Kidney (tissue), 22 donors: ENCODE measurements at places on chromosomes 6 and 20.

DNA sequence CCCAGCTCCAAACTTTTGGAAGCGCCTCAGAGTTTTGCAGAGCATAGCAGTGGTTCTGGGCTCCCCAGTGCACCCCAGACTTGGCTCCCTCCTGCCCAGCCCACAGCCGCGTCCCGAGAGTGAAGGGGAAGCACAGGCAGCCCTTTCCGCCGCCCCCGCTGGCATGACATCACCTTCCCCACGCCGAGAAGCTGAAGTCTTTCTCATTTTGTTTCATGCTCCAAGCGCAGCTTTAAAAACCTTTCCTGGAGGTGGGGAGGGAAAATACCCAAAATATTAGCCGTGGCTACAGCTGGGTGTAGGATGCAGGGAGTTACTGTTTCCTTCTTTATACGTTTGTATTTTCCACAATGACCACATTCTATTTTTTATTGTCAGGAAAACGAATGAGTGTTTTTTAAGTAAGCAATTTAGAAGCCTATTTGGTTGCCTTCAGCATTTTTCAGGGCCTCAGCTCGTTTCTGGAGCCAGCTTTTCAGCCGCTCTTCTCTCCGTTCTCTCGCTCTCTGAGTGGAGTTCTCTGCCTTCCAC, 72.9 kb downstream of the SNX5 start:
- DNase-seq, result peak; percentile 68

DNA sequence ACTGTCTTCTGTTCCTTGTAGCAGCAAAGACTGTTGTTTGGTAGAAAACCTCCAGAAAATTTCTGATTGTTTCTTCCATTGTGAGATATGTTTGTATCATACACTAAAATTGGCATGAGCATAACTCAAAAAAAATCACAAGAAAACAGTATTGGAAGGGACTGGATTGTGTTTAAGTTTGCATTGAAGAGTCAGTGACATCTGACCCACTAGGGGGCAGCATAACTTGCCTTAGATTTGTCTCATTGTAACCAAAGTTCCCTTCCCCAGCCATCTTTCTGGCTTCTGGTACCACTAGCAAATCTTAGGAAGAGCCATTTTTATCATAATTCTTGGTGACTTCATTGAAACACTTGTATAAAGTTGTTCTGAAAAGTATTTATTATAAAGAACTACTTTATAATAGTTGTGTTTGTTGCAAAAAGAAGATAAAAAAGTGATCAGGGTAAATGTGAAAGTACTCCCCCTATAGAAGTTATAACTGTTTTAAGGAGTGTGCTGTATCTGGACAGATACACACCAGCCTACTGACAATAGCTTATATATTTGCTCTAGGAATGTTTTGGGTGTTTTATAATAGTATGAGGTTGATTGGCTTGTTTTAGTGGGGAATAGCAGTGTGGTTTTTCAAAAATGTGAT, 7.7 kb downstream of the CSTF1 start:
- peak; percentile 60 for DNase-seq

DNA sequence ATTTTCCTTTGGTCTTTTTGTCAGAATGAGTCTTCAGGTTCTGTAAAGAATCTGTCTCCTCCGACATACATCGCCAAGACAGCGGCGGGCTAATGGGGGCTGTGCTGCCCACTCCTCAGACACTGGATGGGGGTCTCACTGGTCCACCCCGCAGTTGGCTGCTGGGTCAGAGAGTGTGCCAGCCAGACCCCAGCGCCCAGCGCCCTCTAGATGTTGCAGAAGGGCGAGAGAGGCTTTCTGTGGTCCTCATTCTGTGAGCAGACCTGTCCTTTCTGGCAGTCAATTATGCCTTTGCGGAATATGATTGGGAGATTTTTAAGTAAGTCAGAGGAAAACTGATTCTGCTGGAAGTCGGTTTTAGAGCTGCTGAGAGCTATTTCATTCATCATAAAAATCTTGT, 7.8 kb upstream of the CCR6 start:
- no peak for DNase-seq

DNA sequence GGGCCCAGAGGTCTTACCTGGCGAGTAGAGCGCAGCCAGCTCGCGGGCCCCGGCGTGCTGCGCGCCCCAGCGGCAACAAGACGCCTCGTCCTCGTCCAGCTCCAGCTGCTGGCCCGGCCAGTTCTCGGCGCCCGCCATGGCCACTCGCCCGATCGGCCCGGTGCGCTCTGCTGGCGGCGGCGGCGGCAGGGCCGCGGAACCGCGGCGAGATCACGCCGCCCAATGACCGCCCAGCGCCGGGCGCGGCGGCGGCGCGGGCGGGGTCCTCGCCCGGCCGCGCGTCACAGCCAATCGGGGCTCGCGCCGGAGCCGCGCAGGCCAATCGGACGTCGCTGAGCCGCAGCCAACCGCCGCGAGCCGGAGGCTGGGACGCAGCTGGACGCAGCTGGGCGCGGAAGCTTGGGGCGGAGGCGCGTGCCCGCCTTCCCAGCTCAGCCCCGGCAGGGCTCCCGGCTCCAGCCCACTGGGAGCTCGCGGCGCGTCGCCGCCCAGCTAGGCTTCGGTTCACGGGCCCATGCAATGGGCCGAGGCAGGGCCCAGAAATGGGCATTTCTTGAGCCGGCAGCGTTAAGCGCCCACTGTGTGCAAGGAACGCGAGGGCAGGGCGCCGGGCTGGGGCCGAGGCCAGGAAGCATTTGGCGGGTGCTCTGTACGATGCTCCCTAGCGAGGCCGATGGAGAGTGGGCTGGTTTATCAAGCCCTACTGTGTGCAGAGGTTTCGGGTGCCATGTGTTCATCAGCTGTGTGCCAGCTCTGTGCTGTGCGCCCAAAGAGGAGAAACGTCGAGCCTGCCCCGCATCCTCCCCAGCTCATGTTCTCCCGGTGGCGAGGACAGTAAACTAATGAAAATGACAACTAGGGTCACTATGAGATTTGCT, at the start of gene PEDS1:
Gene PEDS1, minus strand, starts transcription at position 224 of the 878 bp plus-strand sequence. Its CDS starts 86 bp downstream, at position 138.
- DNase-seq, result peak; percentile 95

DNA sequence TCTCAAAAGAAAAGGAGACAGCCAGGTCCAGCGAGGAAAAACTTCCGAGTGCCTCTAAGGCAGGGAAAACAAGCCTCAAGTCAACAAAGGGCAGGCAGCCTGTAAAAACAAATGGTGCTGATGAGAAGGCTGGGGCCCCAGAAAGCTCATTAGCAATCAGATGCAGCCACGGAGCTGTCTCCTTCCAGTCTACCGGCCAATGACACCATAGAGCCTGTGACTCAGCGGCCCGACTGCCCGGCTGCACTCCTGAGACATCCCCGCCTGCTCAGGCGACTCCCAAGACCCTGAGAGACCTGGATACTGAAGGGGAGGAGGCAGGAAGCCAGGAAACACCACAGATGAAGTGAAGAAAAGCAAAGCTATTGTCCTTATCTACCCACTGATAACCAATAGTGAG, 120.1 kb upstream of the HDDC2 start:
- DNase-seq, result peak; percentile 50

DNA sequence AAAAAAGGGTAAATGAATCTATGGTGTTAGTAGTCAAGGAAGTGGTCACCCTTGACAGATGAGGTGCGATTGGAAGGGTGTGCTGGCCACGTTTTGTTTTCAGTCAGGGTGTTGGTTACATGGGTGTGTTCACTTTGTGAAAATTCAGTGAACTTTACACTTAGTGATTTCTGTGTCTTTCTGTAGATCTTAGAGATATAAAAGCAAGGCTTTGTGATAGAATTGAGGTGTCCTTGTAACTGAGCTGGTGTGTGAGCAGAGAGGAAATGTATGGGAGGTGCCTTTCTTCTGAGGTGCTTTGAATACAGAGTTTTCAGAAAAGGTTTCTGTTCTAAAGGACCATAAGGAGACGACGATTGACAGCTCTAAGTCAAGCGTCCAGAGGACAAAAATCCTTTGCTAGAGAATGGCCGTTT, 90.5 kb downstream of the SAMD3 start:
- DNase-seq, result no peak

- no peak for DNase-seq
These were observed 175.4 kb downstream of the UTRN start for GRCh38 chr6:144460327-144461095.

DNA sequence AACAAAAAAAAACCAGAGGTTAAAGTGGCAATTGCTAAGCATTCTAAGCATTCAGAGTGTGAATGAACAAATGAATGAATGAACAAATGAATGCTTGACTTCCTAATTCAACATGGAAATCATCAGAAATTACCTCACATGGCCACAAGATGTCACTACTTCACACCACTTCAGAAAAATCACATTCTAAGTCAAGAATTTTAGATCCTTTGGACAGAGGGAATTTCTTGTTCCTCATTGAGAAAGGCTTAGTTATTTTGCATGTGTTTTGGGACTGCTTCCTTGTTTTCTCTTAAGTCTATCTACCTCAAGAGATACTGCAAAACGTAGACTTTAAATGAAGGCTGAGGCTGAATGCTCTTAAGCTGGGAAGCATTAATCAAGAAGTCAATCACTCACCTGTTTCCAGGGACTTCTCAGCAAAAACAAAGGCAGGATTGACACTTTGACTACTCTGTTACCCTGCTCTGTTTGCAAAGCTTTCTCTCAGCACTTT, 120.2 kb downstream of the MBOAT1 start:
- peak; percentile 85 for DNase-seq

- no peak for DNase-seq
These were observed 26.8 kb downstream of the ZBTB9 start for GRCh38 chr6:33481192-33481591.

- no peak for DNase-seq
These were observed 108.5 kb upstream of the PRND start for GRCh38 chr20:4613184-4613583.

DNA sequence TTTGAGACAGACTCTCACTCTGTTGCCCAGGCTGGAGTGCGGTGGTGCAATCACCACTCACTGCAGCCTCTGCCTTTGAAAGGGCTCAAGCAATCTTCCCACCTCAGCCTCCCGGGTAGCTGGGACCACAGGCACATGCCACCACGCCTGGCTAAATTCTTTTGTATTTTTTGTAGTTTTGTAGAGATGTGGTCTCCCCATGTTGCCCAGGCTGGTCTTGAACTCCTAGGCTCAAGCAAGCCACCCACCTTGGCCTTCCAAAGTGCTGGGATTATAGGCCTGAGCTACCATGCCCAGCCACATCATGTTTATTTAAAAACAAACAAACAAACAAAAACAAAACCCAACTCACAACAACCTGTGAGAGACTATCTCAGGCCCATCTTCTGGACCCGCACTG, 29.7 kb upstream of the APCDD1L start:
- DNase-seq, result no peak

DNA sequence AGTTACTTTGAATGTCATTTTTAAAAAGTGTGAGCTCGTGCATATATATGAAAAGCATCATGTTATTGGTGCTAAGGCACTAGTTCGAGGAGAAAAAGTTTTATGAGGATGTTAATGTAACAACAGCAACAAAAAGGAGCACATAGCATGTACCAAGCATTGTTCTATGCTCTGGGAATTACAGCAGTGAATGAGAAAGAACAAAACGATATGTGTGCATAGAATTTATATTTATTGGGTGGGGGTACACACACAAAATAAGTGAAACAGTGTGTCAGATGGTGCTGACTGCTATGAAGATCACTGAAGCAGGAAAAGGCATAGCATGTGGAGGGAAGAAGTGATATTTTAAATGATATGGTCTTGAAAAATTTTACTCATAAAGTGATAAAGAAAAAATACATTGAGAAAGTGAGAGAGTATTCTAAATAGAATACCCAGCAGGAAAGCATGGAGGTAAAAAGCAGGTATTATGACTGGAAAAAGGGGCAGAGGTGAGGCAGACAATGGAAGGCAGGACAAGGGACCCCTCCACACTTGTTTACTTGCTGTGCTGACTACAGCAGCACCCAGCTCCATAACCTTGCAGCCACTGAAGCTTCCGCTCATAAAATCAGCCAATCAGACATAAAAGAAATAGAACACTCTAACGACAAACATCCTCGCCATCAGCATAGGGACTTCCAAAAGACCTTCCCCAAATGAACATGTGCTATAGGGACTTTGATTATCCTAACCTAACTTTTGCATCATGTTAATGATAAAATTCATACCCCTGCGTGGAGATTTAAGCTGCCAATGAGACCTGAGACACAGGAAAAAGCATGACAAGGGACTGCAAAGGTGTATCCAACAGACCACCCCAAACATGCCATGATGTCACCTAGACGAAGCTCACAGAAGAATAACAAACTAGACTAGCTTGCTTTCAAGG, 119.9 kb downstream of the HFE start:
- peak; percentile 48 for DNase-seq

- DNase-seq, result peak; percentile 65
These were observed at the start of gene MTCL3 for GRCh38 chr6:127518710-127519468. TSS of gene MTCL3 (minus strand) at chr6:127519335.

DNA sequence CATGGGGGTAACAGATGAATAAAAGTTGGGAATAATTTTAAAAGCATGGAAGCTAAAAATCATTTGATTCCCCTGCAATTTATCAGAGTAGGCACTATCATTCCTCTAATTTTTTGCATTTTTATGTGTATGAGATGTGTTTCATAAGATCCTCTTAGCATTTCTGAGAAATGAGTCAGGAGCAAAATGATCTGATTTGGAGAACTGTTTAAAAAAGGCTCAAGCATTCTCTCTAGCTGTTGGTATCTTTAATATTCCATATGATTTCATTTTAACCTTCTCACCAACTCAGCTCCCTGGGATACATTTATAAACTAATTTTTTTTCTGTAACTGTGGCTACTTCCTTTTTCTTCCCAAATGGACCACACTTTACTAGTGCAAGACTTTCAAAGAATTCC, 60.9 kb downstream of the MCHR2 start:
- no peak for DNase-seq

GRCh38 chr6:164379795-164380194, 929.6 kb downstream of the C6orf118 start:
- DNase-seq, result no peak

- no peak for DNase-seq
These were observed 24.7 kb downstream of the KCNK17 start for GRCh38 chr6:39289490-39289889.
